ENCODE measurements at places on chromosomes 13 and 19.

DNA sequence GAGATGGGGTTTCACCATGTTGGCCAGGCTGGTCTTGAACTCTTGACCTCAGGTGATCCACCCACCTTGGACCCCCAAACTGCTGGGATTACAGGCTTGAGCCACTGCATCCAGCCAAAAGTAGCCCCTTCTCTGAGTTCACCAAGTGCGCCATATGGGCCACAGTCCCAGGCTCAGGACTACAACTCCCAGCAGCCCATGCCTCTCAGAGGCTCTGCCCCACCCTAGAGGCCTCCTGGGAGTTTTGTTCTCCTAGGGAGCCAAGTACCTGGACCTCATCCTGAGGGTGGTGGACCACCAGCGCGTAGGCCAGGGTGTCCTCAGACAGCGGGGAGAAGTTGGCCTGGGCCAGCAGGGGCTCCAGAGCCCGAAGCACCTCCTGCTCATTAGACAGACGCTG lies 18.8 kb downstream of the TMEM143 start:
- no peak for DNase-seq

DNA sequence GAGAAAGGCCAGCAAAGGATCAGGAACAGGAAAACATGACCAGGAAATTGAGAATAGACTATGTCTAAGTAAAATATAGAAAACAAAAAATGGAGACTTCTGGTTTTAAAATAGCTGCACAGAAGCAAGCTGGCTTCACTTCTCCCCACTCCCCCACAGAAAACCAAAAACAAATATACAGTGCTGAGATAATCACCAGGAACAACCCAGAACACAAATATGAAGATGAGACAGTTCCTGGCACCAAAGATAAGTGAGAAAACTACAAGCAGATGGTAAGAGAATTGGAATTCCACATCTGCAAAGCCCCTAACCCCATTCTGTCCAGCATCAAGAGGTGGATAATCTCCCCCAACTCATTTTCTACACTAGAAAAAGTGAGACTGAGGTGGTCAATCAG lies 397.7 kb downstream of the SUCLA2 start:
- no peak for DNase-seq

DNA sequence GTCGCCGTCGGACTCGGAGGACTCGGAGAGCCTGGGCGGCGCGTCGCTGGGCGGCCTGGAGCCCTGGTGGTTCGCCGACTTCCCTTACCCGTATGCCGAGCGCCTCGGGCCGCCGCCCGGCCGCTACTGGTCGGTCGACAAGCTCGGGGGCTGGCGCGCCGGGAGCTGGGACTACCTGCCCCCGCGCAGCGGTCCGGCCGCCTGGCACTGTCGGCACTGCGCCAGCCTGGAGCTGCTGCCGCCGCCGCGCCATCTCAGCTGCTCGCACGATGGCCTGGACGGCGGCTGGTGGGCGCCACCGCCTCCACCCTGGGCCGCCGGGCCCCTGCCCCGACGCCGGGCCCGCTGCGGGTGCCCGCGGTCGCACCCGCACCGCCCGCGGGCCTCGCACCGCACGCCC lies 2.5 kb upstream of the GRWD1 start:
- DNase-seq, result no peak

DNA sequence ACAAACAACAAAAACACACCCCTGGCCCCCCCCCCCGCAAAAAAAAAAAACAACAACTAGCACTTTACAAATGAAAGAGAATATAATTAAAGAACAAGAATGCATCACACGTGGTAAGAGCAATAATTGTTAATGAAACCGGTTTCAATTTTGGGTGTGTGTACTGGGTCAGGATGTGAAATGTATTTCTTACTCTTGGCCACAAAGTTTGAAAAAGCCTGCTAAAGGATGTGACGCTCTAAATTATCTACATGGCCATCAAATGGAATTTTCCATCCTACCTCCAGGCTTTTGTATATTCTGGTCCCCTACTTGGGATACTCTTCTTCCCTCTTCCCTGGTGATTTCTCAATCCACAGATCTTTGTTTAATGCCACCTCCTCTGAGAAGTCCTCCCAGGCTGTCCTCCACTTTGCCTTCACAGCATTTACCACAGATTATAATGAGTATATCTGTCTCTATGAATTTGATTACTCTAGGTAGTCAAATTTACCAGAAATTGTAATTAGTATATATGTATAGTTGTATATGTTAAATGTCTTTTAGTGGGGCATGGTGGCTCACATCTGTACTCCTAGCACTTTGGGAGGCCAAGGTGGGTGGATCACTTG lies 2.1 kb downstream of the SARS2 start:
- no peak for DNase-seq

GRCh38 chr19:29247051-29247450 lies 34.1 kb upstream of the UQCRFS1 start:
- no peak for DNase-seq

DNA sequence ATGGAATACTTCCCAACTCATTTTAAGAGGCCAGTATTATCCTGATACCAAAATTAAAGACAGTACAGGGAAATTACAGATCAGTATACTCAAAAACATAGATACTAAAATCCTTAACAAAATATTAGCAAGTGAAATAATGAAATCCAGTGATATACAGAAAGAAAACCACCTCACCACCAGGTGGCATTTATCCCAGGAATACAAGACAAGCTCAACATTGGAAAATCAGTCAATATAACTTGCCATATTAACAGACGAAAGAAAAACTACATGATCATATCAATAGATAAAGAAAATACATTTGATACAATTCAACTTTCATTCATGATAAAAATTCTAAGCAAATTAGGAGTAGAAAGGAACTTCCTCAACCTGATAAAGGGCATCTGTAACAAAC lies 6.7 kb upstream of the GNA15 start:
- no peak for DNase-seq

- DNase-seq, result no peak
Measured at GRCh38 chr19:18053576-18054219, 33.0 kb downstream of the IL12RB1 start.

All from activated CD8-positive, alpha-beta memory T cell treated with anti-CD3 and anti-CD28 coated beads for 24 hours (primary cell).